Fibroblast of skin of left quadriceps (primary cell): ENCODE measurements at places on chromosomes 7 and 10.

DNA sequence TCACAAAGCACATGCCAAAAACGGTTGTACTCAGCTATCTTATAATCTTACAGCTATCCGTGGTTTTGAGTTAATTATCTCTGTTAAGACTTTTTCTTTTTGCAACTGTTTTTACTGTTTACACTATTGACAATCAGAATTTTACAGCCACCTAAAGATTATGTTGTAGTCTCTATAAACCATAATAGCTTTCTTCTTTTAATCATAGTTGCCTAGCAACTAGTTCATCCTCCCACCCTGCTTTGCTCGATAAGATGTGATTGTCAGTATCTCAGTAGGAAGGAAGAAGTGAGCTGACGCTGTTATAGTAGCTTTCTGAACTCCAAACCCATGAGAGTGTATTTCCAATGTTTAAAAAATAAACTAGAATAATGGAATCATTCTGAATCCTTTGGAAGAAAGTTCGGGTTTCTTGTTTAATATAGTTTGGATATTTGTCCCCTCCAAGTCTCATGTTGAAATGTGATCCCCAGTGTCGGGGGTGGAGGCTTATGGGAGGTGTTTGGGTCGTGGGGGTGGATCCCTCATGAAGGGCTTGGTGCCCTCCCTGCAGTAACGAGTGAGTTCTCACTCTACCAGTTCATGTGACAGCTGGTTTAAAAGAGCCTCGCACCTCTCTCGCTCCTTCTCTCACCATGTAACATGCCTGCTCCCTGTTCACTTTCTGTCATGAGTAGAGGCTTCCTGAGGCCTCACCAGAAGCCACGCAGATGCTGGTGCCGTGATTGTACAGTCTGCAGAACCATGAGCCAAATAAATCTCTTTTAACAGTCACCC, 68.1 kb downstream of the SVOPL start:
- no peak for DNase-seq

GRCh38 chr10:126979311-126979710, 74.1 kb downstream of the DOCK1 start:
- DNase-seq, result no peak

DNA sequence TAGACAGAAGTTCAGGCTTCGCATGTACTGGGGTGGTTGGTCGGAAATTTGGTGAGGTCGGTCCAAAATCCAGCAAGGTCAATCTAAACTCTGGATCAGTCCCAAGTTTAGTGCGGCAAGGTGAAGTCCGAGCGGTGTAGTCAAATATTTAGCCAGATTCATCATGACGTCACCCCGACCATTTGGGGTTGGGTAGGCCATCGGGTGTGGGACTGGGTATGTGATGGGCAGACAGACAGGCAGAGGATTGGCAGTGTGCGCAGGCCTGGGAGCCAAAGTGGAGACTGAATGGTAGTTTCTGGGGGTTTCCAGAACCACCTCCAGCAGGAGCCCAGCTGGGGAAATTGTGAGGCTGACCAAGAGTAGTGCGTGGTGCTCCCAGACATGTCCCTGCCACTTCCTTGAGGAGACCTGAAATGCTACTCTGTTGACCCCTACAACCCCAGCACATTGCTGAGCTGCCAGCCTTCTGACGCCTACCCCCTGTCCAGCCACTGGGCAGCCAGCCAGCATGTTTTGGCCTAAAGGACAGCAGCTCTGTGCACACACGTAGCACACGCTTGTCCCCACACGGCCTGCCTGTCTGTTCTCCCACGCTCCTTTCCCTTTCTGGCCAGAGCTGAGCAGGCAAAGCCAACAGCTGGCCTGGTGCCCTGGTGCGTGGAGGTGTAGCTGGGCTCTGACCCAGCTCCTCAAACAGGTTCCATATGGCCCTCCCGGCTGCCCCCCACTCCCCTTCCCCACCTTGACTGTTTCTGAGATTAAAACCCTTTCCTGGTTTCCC, 55.9 kb downstream of the FAM241B start:
- DNase-seq, result no peak

- DNase-seq, result no peak
Measured at GRCh38 chr7:2920956-2921652, 77.0 kb upstream of the GNA12 start.

DNA sequence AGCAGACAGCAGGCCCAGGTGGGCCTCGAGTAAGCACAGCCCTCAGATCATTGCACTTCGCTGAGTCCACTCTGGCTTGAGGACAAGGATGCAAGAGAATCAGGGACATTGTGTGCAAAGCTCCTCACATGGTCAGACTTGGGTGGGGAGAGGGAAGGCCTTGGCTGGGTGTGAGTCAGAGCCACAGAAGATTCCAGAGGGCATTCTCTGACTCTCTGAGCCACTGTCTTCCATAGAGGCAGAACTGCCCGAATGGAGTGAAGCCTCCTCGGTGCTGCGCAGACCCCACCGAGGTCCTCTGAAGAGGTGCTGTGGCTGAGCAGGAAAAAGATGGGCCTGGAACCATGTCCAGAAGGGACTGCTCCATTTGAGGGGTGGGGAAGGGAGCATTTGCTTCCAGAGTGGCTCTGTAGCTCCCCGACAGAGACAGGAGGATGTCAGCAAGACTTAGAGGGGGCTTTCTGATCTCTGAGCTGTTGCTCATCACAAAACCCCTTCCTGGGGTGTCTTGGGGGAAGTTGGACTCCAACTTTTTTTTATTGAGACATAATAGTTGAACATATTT, 120.8 kb downstream of the PTPN20 start:
- no peak for DNase-seq

DNA sequence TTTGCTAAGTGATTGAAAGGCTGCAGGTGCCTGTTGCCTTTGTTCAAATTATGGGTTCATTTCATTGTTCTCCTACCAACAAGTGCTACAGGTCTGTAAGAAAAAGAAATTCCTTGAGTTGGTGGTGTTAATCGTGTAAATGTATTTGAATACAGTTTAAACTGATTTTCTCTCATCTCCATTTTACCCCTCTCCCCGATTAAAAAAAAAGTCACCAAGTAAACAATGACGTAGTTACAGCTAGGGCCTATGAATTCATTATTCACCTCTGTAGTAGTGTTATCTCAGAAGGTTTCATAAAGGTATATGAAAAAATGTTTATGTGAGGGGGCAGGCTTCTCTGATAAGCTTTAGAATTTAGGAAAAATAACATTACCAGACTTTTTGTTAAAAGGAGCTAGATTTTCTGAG, 1.1 kb downstream of the REEP3 start:
- no peak for DNase-seq

DNA sequence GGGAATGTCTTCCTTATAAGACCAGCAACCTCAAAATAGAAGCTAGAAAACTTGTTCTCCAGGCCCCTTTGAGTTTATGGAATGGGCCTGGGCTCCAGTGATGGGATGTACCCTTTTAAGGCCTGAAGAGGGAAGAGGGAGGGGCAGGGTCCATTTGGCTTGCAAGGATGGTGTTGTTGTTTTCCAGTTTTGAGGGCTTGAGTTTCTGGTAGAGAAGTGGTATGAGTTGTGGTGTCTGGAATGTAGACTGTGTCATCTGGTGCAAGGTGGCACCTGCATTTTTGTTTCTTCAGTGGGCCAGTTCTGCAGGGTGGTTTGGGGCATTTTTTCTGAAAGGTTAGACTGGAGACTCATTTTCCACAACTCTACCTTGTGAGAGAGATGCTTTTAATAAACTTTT, 90.1 kb downstream of the ZNF777 start:
- DNase-seq, result no peak

GRCh38 chr7:140571538-140572122, 69.0 kb downstream of the DENND2A start:
- DNase-seq, result no peak

- no peak for DNase-seq
Measured at GRCh38 chr10:130921911-130922440, 389.5 kb downstream of the TCERG1L start.

DNA sequence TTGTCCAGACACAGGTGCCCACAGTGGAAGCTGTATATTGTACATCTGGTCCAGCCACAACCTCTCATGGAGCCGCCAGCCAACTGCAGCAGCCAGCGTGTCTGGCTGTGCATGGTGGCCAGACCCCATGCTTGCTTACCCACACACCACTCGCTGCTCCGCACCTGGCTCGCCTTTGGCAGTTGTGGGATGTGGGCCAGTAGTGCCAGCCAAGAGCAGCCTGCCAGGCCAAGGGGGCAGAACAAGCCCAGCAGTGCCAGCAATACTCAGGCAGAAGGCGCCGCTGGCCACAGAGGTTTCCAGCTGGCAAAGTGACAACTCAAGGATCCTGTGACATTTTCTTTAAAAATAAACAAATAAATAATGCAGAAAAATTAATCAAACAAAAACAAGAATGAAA, 11.7 kb upstream of the TMEM243 start:
- no peak for DNase-seq

- DNase-seq, result peak; percentile 38
Measured at GRCh38 chr10:99711129-99711719, 20.7 kb downstream of the COX15 start.

- DNase-seq, result no peak
Measured at GRCh38 chr10:108375691-108376090, 1211.2 kb upstream of the SORCS1 start.

DNA sequence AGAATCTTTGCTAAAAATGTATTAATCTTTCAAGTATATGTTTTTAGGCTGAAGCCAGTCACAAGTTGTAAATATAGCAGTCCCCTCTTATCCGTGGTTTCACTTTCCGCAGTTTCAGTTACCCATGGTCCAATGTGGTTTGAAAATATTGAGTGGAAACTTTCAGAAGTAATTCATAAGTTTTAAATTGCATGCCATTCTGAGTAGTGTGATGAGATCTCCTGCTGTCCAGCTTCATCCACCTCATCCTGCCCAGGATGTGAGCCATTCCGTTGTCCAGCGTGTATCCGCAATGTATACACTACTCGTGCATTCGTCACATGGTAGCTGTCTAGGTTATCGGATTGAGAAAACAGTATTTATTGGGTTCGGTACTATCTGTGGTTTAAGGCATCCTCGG, 12.2 kb downstream of the PDCD4 start:
- DNase-seq, result no peak

GRCh38 chr10:113313048-113313602, 239.7 kb upstream of the HABP2 start:
- no peak for DNase-seq

- peak; percentile 0 for DNase-seq
Measured at GRCh38 chr7:20651960-20652544, 36.6 kb downstream of the ABCB5 start.

- DNase-seq, result no peak
Measured at GRCh38 chr7:33251301-33251700, 121.9 kb downstream of the BBS9 start.

DNA sequence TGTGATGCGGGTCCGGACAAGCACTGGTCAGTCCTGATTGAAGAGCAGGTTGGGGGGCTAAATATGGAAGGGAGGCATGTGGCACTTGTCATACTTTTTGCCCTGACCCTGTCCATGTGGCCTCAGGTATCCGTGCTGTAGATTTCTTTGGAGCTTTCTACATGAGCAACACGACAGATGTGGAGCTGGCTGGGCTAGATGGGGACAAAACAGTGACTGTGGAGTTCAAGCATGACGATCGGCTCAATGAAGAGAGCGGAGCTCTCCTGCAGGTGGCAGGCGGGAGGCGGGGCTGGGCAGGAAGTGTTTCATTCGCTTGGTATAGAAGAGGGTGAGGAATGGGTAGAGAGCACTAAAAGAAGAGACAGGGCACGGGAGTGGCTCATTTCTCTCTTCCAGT, 13.0 kb upstream of the CHCHD1 start:
- DNase-seq, result no peak

GRCh38 chr7:41921453-41921981, 218.6 kb upstream of the INHBA start:
- peak; percentile 32 for DNase-seq

DNA sequence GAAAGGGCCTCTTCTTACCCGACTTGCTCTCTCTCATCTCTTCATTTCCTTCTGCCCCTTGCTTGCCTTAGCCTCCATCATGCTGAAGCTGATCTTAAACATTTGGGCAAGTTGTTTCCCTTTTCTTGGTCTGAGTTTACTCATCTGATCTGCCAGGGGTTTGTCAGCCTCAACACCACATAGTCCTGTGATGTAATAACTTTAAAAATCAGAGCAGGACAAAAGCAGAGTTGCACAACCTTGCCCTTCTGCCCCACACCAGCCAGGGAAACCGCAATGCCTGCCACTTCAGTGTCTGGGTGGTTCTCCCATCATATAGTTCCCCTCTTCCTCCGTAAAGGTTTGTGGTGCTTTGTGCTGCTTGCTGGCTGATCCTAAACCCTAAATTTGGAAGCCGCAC, 9.9 kb upstream of the LIPM start:
- DNase-seq, result no peak

DNA sequence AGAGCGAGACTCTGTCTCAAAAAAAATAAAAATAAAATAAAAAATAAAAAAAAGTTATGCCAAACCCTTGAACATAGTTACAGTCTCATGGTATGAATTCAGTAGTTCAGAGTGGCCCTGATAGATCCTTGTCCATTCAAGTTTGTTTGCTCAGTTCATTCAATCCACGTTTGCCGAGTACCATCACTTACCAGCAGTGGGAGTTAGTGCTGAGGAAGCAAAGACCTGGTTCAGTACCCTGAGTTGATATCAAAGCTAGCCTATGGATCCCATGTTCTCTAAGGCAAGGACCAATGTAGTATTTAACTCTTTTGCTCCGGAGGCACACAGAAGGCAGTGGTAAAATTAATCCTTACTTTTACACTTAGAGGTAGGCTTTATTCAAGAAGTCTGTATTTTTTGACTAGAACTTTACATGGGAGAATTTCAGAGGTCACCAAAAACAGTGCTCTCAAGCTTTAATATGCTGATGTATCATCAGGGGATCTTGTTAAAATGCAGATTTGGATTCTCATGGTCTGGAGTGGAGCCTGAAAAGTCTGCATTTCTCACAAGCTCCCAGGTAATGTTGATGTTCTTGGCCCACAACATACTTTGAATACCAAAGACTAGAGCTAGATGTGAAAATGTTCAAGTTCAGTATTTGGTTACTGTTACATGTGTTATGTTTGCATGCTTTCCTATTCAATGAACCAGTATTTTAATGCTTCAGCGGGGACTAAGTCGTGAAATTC, 38.1 kb upstream of the HBP1 start:
- DNase-seq, result no peak

DNA sequence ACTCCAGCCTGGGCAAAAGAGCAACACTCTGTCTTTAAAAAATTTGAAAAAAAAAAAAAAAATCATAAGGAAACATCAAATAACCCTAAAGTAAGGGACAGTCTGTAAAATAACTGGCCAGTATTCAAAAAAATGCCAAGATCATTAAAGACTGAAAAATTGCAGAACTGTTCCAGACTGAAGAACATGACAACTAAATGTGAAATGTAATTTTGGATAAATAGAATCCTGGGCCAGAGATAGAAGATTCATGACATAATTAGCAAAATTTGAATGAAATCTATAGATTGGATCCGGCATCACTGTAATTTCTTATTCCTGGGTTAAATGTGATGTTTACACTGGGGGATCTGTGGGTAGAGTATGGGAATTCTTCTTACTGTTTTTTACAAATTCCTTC, 3.0 kb downstream of the PSPH start:
- DNase-seq, result no peak

- no peak for DNase-seq
Measured at GRCh38 chr7:130942211-130942964, 208.4 kb upstream of the KLF14 start.

GRCh38 chr7:23469961-23470250, 385 bp downstream of the IGF2BP3 start:
- DNase-seq, result no peak
